CD4-positive, CD25-positive, alpha-beta regulatory T cell (primary cell): ENCODE measurements at places on chromosomes 7 and 10. TPM values are rescaled to one million over a fixed set of nuclear protein-coding genes. Genes with fewer than 3 reads are reported as not detected.

The DDC gene
- not detected for total RNA-seq

The WBP1L gene
- total RNA-seq = 27.7 TPM

The CYTH3 gene
- 14.3 TPM for total RNA-seq

The STRIP2 gene
- total RNA-seq = 1.7 TPM

The ADD3 gene
- 341 TPM for total RNA-seq

The WDR37 gene
- 31.6 TPM for total RNA-seq

The NME8 gene
- total RNA-seq = not detected
